Activated naive CD8-positive, alpha-beta T cell treated with anti-CD3 and anti-CD28 coated beads for 36 hours (primary cell): ENCODE measurements at places on chromosomes 2 and 18.

GRCh38 chr2:10329580-10329879 is 26.8 kb downstream of the HPCAL1 start:
- DNase-seq, result peak; percentile 6

GRCh38 chr18:8374676-8375075 is 234.6 kb upstream of the RAB12 start:
- DNase-seq, result no peak

GRCh38 chr2:96131152-96131812 is 7.0 kb downstream of the ASTL start:
- DNase-seq, result peak; percentile 29

GRCh38 chr2:165837122-165837521 is 43.1 kb upstream of the GALNT3 start:
- no peak for DNase-seq

DNA sequence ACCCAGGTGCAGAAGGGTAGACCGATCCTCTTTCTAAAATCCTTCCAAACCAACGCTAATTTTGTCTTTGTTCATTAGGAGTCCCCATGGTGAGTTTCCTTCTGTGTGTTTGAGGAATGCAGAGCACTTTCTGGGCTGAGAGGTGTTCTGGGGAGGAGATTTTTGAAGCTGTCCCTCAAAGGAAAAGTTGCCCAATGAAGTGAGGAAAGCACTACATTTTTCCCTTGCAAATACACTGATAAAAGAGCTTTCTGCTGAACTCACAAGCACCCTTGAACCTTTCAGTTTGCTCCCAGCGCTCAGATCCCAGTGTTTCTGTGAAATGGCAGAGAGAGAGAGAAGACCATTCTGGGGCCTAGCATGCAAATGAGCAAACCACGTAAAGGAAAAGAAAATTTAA is 299.6 kb upstream of the FANCL start:
- DNase-seq, result no peak

- DNase-seq, result no peak
These were observed 70.6 kb downstream of the SH3YL1 start for GRCh38 chr2:193141-193671.

DNA sequence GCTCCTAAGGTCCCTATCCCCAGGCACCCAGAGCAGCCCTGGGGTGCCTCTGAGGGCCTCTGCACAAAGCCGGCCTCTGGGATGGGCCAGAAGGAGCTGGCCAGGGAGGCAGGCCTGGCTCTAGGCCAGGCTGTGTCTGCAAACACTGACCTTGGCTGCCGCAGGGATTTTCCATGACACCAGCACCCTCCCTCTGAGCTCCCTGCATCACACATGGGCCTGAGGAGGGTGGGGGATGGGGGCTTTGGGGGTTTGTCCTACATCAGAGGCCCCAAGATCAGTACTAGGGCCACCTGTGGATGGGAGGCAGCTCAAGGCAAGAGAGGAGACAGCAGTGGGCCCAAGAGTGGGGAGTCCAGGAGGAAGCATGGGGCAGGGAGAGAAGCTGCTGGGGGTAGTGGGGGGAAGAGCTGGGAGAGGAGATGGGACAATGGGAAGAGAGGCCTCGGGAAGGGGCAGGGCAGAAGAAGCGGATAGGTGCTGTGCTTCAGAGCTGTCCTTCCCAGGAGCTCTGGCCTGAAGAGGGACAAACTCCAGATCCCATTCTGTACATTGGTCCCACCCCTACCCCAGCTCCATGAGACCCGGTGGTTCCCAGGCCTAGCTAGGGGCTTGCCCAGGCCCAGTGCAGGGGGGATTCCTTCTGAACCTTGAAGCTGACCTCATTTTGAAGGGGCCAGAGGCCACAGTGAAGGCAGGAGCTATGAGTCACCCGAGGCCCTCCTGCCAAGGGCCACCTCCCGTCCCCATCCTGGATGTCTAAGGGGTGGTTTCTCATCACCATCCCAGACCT is 28.0 kb downstream of the KCNK3 start:
- no peak for DNase-seq

DNA sequence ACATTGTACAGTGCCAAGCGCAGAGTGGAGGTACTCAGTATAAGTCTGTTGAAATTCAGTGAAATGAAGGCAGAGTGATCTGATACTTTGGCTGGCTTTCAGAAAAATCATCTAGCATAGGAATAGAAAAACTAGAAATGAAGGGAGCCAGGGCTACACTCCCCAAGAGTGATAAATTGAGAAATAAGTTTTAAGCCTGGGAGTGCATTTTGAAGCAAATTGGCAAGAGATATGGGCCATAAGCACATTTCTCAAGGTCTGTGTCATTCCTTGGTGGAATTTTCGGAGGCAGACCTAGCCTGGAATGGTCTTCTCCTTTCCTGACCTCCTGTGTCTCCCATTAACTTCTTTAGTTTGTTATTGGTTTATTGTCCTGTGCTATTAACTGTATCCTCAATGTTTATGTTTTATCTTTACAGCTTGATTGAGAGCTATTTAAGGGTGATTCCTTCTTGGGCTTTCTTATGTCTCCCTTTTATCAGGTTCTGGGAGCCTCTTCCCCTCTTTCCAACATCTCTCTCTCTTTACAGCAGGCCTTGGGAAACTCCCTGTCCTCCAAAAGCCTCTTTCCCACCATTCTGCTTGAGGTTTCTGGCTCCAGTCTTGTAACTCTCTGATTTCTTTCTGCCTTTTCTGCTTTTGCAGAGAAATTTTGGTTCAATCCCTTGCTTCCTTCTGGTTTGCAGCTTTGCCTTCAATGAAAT is 649.5 kb downstream of the SLC4A3 start:
- no peak for DNase-seq

- no peak for DNase-seq
These were observed 26.9 kb downstream of the GALM start for GRCh38 chr2:38692636-38693318.
